ENCODE measurements at places on chromosomes 12 and 14.

GRCh38 chr14:70022771-70023445, 143.7 kb downstream of the SMOC1 start:
- no peak for DNase-seq

DNA sequence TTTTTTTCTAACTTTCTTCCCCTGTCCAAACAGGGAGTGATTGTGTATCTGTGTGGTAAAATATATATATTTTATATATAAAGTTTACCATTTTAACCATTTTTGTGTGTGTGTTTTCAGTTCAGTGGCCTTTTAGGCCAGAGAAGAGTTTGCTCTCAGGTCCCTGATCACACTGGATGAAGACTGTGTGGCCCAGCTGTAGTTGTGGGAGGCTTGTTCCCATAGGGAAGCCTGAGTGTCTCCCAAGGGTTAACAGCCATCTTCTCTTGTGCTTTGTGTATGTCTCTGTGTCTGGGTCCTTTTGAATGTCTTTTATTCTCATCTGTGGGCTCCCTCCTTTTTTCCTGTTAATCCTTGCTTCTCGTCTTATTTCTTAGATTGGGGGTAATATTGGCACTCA, 23.4 kb downstream of the CGRRF1 start:
- DNase-seq = no peak

- DNase-seq = no peak
Measured at GRCh38 chr14:90810806-90811205, 5.4 kb downstream of the TTC7B start.

GRCh38 chr12:68611094-68611805, 551 bp downstream of the RAP1B start:
- DNase-seq = peak; percentile 34

DNA sequence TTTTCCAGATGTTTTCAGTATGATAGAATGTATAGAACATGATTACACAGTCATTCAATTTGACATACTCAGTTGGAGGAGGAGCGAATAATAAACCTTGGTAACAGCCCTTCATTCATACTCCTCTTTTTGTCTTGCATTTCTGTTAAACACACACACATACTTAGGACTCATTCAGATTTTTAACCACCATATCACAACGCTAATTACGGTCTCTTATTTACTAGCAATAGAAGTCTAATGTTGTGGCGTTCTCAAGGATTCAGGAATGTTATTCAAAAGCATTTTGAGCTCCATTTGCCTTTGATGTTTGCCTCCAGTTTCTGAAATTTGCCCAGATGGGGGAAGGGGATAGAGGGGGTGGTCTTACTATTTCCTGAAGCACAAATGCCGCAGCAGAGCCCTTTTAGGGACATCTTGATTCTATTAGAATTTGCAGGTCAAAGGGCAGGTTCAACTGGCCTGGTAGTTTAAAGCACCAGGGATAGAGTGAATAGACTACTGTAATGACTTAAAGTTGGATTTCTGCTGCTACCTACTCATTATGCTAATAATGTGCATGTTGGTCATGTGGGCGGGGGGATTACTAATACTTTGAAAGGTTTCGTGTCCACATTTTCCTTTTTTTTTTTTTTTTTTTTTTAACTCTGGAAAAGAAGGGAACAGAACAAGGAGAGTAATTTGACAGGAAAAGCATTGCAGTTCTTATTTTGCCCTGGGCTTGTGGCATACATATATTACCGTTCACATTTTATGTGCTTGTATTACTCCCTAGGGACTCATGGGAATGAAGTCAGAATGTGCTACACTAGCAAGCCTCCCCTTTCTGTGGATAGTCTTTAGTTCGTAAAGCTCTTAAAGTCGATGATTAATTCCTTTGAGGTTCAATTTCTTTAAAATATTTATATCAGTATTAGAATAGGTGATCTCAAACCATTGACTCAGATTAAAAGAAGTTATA, 226.8 kb downstream of the FBXL14 start:
- DNase-seq = no peak

- no peak for DNase-seq
Measured at GRCh38 chr14:68672609-68673285, 120.1 kb downstream of the ZFP36L1 start.

GRCh38 chr12:123532808-123533649, 490 bp downstream of the RILPL1 start:
- no peak for DNase-seq

DNA sequence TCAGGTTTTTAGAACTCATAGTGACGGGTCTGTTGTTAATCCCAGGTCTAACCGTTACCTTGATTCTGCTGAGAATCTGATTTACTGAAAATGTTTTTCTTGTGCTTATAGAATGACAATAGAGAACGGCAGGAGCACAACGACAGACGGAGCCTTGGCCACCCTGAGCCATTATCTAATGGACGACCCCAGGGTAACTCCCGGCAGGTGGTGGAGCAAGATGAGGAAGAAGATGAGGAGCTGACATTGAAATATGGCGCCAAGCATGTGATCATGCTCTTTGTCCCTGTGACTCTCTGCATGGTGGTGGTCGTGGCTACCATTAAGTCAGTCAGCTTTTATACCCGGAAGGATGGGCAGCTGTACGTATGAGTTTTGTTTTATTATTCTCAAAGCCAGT, 34.4 kb downstream of the PSEN1 start:
- no peak for DNase-seq

- DNase-seq = no peak
Measured at GRCh38 chr14:36111822-36112583, 64.5 kb downstream of the PTCSC3 start.

DNA sequence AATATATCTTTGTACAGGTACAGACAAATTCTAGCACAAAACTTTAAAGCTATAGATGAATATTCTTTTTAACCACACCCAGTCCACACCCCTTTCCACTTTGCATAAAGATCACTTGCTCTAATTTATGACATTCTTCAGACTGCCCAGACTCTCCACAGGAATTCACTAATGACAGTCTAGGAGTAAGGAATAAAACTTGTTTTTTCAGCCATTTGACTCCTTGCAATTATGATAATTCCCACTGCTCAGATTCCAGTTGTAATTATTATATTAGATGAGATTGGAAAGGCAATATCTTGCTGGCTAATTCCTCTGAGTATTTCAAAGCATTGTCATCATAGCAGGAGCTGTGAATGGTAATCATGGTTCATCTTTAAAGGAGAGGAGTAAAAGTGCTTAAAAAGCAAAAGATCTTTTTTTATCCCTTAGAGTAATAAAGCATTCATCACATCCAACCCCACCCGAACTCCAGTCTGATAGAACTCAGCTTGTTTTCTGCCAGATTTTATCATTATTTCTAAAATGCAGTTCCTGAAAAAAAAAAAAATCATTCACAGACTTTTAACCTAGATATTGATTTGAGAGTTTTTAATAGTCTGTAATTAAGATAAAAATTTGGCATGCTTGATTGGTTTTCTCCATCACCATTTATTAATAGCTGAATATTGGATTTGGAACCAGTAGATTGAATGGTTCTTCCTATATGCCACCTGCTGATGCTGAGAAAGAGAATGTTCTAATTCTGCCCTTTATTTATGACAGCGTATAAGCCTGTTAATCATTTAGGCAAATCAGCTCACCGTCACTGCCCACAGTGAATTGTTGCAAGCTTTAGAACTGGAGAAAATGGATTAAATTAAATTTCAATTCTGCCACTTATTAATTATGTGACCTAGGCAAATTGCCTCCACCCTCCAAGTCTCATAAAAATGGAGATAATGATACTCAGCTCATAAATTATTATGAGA, 93.9 kb upstream of the RASSF8 start:
- no peak for DNase-seq

- no peak for DNase-seq
Measured at GRCh38 chr12:53927220-53928029, 11.2 kb upstream of the HOXC13 start.

DNA sequence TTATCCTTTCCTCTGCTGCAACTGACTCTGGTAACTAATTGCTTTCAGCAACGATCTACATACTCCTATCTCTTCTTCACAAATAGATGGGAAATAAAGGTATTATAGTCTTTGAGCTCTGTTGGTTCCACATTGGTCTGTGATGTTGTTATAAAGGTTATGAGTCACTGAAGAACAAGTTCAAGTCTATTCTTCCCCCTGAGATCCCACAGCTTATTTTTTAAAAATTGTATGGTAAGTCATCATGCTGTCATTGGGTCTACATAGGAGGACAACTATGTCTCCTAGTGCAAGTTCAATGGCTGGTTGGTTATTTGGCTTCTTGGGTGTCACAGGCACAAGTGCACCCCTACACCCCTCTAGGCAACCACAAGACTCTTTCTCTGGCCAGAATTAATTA, 49.6 kb upstream of the PTCSC3 start:
- no peak for DNase-seq

DNA sequence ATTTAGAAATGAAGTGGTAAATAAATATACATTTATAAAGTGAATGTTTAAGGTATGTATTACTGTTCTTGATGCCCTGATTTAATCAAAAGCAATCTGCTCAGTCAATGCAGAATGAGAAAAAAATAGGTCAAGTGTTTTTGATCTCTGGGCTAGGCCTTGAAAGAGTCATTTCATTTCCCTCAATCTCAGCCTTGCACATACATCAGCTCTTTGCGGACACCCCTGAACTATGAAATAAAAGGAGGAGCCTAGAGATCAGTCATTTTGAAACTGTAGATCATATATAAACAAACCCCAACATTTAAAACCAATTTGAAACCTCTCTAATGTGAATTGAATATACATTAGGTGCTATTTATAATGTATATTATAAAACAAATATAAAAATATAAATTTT, 42.5 kb downstream of the ATG2B start:
- DNase-seq = no peak

DNA sequence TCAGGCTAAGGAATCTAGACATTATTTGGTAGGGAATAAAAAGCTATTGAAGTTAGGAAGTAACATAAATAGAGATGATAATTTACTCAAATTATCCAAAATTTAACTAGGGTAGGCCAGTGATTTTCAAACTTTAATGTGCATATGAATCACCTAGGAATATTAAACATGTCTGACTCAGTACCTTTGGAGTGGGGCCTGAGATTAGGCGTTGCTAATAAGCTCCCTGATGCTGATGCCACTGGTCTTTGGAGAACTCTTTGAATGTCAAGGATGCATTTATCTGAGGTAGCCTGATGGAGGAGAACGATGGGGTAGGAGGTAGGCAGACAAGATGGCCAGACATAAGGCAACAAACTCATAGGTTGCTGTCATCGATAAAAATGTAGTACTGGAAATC, 33.2 kb downstream of the EFCAB11 start:
- DNase-seq = no peak

GRCh38 chr12:132313182-132313581, 16.2 kb downstream of the GALNT9 start:
- DNase-seq = no peak

- DNase-seq = no peak
Measured at GRCh38 chr12:78871566-78871965, 7.0 kb downstream of the SYT1 start.

GRCh38 chr12:52818388-52818787, 4.5 kb upstream of the KRT4 start:
- DNase-seq = no peak

DNA sequence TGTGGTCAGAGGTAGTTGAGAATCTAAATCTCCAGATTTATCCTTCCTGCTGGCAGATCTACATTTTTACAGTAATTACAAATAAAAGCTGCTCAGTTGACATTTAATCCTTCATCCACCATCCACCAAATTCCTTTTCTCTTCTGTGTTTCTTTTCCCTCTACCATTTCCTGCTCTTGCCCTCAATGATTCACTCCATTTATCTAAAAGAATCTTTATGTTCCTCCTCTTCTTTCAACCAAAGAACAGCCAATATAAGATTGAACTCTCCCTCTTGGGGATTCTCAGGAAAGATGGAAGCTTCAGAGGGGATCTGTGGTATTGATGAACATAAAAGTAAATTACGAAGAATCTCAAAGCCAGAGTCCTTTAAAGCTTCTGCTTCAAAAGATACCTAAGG, 4.4 kb downstream of the MAP4K5 start:
- no peak for DNase-seq

- DNase-seq = no peak
Measured at GRCh38 chr14:94961386-94962165, 191.7 kb upstream of the GSC start.

- peak; percentile 24 for DNase-seq
Measured at GRCh38 chr14:50875359-50876070, 3.7 kb downstream of the ABHD12B start.

DNA sequence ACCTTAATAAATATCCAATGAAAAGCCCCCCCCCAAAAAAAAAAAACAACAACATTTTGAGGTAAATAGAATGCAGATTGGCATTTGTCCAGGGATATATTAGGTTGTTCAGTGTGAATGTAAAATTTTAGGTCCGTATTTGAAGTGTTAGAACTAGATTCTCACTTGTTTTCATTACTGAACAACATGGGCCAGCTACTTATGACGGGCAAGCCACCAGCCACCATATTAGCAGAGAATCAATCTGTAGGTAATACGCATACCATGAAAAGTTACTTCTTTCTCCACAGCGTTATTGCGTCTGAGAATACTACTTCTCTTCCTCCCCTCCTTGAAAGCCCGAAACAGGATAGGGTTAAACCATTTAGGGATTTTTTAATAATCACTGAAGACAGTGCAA, 5.4 kb downstream of the FLRT2 start:
- DNase-seq = no peak

GRCh38 chr12:26204612-26205289, 9.4 kb downstream of the SSPN start:
- DNase-seq = no peak

DNA sequence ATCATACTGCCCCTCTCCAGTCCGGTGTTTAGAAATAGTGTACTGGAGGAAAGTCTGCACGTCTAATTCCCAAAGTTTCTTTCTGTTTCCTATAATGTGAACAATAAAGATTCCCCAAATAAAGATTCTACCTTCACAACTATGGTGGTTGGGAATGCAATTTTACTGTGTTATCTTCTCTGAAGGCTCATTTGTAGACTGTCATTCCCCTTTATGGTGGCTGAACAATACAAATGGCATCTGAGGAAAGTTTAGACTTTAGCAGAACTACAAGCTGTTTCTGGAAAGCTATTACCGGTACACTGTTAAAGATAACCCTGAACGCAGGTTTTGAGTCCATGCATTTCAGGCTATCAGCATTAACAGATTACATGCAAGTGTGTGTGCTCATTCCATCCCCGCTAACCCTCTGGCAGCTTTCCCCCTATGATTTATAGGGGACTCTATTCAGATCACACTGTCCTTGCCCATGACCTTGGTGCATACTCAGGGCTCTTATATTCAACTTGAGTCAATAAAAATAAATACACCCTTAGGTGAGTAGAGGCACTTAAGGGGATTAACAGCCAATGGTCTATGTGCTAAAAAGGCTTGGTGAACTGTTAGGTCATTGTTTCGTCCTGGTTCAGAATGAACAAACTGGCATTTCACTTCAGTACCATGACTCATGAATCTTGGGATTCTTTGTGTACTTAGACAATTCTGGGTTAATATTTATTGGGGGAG, 60.7 kb upstream of the PYGL start:
- DNase-seq = no peak

- DNase-seq = no peak
Measured at GRCh38 chr12:5114436-5114835, 70.8 kb downstream of the KCNA5 start.

DNA sequence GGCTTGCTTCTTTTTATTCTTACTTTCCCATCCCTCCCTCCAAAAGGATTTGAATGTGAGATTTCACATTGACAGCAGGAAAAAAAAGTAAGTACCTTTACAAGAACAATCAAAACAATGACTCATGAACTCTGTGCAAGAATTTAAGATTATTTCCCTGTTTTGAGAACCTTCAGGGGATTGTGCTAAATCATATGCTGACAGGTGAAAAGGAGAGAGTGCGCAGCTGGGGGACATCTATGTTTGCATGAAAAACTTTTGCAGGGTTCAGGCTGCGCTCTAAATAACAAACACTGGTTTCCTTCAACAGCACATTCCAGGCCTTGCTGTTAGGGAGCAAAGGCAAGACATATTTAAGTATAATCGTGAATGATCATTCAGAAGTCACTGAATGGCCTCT, 27.3 kb downstream of the RERG start:
- no peak for DNase-seq

Data from stimulated activated CD8-positive, alpha-beta memory T cell treated with anti-CD3 and anti-CD28 coated beads, Interleukin-7, amount 100 ng/mL, for 4 hours (primary cell).